ENCODE measurements at places on chromosomes 7 and 10.

GRCh38 chr7:74014931-74015330, 13.0 kb upstream of the ELN start:
- DNase-seq, result no peak

GRCh38 chr7:131234719-131235488, 92.8 kb upstream of the MKLN1 start:
- no peak for DNase-seq

DNA sequence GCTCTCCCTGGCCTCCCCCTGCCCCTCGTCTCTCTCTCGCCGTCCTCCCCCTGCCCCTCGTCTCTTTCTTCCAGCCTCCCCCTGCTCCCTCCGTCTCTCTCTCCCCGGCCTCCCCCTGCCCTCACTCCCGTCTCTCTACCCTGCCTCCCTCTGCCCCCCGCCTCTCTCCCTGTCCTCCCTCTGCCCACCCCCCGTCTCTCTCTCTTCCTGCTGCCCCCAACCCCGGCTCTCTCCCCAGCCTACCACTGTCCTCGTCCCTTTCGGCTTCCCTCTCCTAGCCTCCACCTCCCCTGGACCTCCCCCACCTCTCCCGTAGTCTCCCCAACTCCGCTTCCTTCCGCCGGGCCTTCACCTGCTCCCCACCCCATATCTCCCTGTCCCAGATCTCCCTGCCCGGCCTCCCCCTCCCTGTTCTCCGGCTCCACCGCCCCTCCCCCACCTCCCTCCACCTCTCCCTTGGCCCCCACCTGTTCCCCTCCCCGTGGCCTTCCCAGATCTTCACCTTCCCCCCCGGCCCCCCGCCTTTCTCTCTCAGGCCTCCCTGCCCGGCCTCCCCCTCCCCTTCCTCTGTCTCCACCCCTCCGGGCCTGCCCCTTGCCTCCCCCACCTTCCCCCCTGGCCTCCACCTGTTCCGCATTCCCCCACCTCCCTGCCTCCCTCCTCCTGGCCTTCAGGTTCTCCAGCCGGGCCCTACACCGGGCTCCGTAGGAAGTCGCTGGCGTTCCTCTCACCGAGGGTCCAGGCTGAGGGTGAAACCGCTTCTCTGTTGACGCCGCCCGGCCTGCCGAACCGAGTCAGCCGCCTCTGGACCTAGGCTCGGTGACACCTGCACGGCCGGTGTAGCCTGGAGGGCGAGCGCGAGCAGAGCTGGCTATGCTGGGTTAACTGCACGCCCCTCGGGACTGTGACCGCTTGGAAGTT, 1.2 kb downstream of the GET4 start:
- DNase-seq, result no peak

DNA sequence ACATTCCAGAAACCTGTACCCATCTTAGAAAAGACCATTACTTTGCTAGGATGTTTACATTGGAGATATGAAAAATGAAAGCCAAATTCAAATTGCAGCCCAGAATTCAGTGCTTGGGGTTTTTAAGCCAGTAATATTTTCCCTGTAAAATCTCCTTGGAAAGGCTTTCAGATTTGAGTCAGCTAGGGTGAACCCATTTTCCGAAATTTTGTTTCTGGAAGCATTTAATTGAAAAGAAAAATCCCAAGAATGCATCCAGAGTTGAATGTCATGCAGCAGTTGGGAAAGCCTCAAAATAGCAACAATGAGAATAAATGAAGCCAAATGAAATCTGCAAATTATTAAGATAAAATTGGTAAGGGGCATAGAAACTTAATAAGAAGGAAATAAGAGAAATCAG, 106.4 kb downstream of the BMPER start:
- no peak for DNase-seq

GRCh38 chr10:61942604-61943461, 41.3 kb downstream of the ARID5B start:
- peak; percentile 73 for DNase-seq

DNA sequence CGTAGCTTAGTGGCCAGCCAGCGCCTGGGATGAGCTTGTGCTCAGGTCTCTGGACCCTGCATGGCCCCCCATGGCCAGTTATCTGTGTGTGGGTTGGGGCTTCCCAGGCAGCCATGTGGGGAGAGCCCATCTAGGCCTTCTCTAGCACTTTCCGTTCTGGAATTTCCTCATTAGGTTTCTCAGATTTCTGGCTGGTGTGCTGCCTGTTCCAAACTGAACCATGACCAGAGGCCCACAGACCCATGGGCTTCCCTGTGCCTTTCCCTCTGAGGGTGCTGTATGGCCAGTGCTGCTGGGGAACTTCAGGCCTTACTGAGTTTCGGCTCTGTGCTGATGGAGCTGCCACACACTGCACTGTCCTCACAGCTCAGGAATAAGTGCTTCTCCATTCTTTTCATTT, 50.2 kb downstream of the SHH start:
- no peak for DNase-seq

GRCh38 chr10:96407560-96408069, 48.8 kb upstream of the OPALIN start:
- DNase-seq, result no peak

All from renal cortical epithelial cell (primary cell).